ENCODE measurements at places on chromosomes 12 and 14.
A peak's percentile ranks its signal among the peaks of the same experiment; 100 is the strongest.

- DNase-seq: no peak
Measured at GRCh38 chr14:89485264-89485663, 68.2 kb upstream of the FOXN3 start.

DNA sequence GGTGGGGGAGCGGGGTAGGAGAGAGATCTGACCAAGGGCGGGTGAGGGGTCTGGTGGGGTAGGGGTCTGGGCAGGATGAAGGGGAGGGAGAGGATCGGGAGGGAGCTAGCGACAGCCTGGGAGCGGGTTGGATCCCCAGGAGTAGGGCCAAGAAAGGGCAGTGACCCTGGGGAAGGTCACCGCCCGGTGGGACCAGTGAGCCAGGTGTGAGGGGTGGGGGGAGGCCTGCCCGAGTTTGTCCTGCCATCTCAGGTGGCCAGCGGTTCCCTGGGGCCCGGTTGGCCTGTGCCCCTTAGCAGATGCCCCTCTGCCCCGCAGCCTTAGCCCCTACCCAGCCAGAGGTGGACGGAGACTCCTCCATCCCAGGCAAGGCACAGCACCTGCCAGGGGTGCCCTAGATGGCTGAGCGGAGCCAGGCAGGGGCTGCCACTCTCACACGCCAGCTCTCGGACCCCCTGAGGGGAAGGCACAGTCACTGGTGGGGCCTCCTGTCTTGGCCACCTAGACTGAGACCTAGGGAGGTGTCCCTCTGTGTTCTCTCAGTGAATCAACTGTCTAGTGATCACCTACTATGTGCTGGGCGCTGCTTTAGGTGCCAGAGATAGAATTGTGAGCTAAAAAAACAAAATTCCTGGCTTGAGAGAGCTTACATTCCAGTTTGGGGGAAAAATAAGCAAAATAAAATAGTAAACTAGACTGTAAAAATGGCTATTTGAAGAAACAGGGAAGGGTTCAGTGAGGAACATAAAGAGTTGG is 629 bp upstream of the TTC7B start:
- DNase-seq: no peak

DNA sequence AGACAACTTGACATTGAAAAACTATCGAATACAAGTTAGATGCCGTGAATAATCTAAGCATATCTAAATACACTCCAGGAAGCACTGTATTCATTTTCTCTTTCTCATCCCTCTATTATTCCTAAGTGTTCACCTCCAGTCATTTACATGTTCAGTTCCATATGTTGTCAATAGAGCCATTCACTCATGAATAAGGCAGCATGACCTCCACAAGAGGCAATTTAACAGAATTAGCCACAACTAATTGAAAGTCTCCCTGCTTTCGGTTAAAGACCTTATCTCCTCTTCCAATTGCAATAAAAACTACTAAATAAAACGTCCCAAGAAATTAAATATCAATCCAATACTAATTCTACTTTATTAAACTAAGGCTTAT is 1.8 kb downstream of the LRIG3 start:
- DNase-seq: no peak

GRCh38 chr12:11969437-11970154 is 101.1 kb upstream of the BCL2L14 start:
- no peak for DNase-seq

GRCh38 chr12:80869264-80869663 is 68.5 kb downstream of the LIN7A start:
- no peak for DNase-seq

DNA sequence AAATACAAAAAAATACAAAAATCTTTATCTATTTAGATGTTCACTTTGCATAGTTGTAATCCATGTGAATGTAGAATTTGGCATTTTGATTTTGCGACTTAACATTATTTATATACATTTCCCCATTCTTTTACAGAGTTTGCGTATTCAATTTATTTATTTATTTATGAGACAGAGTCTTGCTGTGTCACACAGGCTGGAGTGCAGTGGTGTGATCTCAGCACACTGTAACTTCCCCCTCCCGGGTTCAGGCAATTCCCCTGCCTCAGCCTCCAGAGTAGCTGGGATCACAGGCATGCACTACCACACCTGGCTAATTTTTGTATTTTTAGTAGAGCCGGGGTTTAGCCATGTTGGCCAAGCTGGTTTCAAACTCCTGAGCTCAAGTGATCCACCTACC is 25.3 kb upstream of the STRN3 start:
- no peak for DNase-seq

DNA sequence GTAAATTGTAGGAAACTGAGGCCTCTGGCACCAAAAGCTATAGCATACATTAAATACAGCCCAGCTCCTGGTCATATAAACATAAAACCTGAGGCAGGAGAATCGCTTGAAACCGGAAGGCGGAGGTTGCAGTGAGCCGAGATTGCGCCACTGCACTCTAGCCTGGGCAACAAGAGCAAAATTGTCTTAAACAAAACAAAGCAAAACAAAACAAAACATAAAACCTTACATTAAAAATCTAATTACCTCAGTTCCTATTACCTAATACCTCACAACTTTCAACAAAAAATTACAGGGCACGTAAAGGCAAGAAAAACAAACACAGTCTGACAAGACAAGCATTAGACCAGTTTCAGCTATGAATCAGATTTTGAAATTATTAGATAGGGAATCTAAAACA is 36.7 kb downstream of the TMEM116 start:
- DNase-seq: no peak

DNA sequence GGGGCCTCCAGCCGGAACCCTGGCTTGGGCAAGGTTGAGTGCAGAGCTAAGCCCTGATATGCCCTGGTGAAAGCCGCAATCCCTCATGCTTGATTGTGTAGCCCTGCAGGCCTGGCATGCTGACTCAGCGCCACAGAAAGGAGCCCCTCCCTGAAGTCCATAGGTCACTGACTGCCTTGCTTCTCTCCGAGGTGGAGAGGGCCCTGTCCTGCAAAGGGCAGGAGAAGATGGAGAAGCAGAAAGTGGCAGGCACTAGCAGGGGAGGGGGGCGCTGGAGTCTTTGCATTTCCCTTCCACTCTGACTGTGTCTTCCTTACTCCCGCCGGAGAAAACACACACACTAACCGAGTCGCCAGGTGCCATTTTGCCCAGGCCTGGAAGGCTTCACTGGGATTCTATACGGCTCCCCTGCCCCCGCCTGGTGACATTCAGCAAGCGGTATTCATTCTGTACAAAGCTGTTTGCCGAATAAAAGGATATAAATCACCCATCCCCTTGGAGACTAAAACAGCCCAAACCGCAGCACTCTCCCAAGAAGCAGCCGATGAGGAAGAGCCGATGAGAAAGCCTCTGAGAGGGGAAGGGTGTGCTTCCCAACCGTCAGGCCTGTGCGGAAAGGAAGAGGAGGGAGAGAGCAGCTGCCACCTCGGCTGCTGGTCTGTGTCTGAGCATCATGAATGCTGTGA is 69.8 kb downstream of the SLC6A12 start:
- DNase-seq: no peak

- no peak for DNase-seq
Measured at GRCh38 chr14:22849212-22849819, 12.9 kb downstream of the MMP14 start.

GRCh38 chr12:69030321-69030720 is 97.3 kb upstream of the CPM start:
- DNase-seq: no peak

- peak; percentile 50 for DNase-seq
Measured at GRCh38 chr14:65095633-65096205, 6.6 kb downstream of the MAX start.

DNA sequence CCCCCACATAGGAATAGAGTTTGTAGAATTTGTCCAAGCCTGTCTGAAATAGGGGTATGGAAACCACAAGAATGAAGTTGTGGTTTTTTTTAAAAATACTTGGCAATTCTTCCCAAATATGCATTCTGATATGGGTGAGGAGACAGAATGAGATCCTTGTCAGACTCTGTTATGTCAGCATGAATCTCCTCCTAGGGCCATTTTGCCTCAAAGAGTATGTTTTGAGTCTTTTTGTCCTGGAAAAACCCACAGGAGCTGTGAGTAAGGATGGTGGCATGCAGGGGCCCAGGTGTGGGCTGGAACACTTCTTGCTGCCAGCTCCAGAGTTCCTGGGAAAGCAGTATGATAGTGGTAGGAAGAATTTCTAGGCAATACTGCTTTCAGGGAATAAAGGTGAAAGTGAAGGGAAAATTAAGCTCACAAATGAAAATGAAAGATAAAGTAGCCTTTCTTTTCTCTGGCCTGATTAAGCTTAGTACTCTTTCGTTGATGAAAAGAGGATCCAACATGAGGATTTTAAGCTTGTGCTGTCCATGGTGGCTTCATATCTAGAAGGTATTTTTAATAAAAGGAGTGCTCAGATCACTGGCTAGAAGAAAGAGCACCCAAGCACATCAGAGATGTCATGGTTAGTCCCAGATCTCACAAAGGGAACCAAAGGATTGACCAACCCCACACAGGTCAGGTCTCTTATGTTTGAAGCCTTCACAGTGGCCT is 130.8 kb downstream of the LLPH start:
- DNase-seq: no peak

- no peak for DNase-seq
Measured at GRCh38 chr12:1881936-1882335, 36.5 kb downstream of the CACNA2D4 start.

GRCh38 chr14:74601982-74602381 is 10.1 kb downstream of the LTBP2 start:
- DNase-seq: no peak

GRCh38 chr14:61677479-61677878 is 17.8 kb upstream of the HIF1A start:
- DNase-seq: no peak

- DNase-seq: no peak
Measured at GRCh38 chr12:100842156-100842555, 47.6 kb downstream of the ANO4 start.

- no peak for DNase-seq
Measured at GRCh38 chr12:6641131-6641530, 5.4 kb upstream of the LPAR5 start.

DNA sequence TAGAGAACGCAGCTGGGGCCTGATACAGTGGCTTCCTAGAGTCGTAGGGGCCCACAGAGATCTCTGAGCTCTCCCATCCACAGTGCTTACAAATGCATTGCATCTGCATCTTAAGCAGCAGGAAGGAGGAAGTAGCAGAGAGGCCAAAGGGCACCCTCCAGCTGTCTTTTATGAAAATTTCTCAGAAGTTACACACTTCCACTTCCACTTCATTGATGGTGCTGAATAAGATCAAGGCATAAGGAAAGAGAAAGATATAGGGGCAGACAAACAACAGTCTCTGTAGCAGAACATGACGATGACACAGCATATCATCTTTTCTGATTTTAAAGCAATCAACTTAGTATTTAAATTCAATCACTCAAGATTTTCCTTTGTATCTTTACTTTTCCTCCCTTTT is 51.6 kb upstream of the ABCC9 start:
- no peak for DNase-seq

DNA sequence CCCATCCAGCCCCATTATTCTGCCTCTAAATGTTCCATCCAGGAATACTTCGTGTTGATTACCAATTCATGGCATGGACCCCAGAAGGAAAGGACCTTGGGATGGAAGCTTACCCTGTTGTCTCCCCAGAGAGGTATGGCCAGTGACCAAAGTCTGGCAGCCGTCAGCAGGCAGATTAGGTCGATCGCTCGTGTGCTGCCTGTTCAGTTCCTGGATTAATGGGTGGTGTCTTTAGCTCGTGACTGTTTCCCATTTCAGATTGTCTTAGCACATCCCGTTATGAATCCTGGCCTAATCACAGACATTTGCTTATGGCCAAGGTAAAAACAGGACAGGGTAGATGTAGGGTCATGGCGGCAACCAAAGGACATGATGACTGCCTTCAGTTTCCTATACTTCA is 122.9 kb upstream of the NTF3 start:
- DNase-seq: no peak

- DNase-seq: no peak
Measured at GRCh38 chr12:30792648-30793499, 38.1 kb upstream of the CAPRIN2 start.

- no peak for DNase-seq
Measured at GRCh38 chr14:91417983-91418386, 365 bp upstream of the CCDC88C start.

- DNase-seq: no peak
Measured at GRCh38 chr14:49545716-49546115, 40.5 kb downstream of the RPS29 start.

DNA sequence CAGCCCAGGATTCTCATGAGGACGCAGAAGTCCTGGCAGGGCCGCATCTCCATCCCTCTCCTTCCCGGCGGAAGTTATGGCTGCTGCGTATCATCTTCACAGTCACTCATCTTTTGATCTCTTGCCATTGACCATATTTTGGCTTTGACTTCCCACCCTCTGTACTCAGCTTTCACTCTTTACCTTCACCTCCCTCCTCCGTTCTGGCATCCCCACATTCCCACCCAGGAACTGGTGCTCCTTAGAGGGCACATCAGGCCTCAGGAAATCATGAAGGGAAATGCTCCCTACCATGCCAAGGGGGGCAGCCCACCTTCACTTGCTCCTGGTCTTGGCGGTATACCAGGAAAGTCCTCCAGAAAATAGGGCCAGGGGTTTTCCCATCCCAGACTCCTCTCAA is 1.3 kb downstream of the TEX52 start:
- no peak for DNase-seq

GRCh38 chr12:96371138-96371789 is 29.0 kb downstream of the CDK17 start:
- no peak for DNase-seq

DNA sequence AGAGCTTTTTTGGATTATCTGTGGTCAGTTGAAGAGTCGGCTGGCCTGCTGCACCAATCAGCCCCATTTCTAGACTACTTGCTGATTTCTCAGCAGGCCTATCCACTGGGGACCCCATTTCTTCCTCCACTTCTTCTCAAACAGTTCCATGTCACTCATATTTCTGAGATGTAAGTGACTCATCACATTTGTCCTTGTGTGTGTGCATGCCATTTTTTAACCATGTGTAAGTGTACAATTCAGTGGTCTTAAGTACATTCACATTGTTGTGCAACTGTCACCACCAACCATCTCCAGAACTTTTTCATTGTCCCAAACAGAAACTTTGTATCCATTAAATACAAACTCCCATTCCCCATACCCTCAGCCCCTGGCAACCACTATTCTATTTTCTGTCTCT is 14.2 kb downstream of the TMEM229B start:
- no peak for DNase-seq

GRCh38 chr14:76217179-76217578 is 65.5 kb downstream of the GPATCH2L start:
- DNase-seq: no peak

DNA sequence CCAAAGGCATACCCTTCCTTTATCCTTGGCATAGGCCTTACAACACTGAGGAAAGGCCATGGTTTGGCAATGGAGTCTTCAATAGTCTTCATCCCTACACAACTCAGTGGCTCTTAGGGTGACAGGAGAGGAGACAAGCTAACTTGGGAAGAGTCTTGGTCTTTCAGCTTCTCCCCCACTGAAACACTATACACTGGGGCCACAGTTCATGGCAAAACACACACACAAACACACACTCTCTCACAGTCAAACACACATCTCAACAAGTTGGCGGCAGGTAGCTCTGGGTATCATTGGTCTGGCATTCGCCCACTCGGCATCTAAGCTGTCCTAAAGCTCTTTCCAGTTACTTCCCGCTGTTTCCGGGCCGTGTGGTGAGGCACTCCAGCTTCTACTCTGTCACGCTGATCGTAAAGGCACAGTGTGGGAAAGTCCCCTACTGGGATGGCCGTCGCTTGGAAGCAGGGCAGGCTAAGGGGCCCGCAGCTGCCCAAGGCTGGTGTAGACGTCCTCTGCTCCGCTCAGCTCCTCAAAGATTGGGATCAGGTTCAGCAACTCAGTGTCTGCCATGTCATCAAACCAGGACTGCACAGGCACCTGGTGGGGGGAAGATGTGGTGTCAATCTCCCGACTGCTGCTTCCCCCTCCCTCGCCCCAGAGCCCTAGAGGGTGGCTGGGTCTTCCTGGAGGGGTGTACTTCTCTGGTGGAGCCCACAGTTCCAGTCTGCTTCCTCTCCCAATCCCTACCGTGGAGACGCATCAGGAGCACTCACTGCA is 4.8 kb upstream of the AVIL start:
- no peak for DNase-seq

Data from AG04449 (cell line).